Activated CD8-positive, alpha-beta T cell treated with anti-CD3 and anti-CD28 coated beads, Interleukin-2, amount 10 ng/mL, durations not matched to agents 7 days and 5 days (primary cell): ENCODE measurements at places on chromosomes 2 and 18. TPM values are rescaled to one million over a fixed set of nuclear protein-coding genes. Genes with fewer than 3 reads are reported as not detected.

DNA sequence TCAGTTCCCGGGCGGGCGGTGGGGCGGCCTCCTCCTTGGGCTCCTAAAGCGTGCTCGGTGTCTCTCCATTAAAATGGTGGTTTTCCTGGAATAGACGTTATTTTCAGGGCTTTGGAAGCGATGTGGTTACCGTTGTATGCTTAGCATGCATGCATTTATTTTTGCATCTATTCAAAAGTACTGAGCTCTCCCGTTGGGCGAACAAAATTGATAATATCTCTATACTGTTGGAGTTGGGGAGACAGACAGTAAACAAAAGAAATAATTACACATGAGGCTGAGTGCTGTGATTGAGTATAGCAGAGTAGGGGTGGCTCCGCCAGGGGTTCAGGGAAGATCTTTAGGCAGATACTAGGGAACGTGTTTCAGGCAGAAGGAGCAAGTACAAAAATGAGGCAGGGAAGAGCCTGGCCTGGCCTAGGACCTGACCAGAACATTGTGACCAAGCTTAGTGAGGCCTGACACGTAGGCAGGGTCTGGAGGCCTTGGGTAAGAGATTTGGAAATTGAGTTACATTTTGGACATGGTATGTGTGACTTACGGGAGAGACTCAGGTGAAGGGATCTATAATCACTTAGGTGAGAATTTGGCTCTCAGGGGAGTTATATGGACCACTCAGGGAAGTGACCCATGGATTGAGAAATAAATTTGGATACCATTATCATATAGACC, 674 bp downstream of the NCAPH start:
- no peak for DNase-seq
- H3K27ac ChIP-seq, result peak overlapping the region; percentile 85
- peak overlapping the region; percentile 92 for H3K4me3 ChIP-seq
- peaks cover 42% of the 10 kb centered on the region for H3K36me3 ChIP-seq
- H3K27me3 ChIP-seq, result no peaks in the 10 kb centered on the region

DNA sequence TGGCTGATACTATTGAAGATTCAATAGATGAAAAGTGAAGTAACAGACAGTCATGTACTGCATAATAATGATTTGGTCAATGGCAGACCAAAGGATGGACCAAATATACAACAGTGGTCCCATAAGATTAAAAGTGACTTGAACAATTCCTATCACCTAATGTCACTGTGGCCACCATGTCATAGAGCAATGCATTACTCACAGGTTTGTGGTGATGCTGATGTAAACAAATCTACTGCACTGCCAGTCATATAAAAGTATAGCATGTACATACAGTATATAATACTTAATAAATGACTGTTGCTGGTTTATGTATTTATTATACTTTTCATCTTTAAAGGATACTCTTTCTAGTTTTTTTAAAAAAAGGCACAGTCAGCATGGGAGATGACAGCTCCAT, 99.9 kb downstream of the USP34 start:
- no peak for DNase-seq
- no peaks in the 10 kb centered on the region for H3K27me3 ChIP-seq
- peaks cover 62% of the 10 kb centered on the region for H3K36me3 ChIP-seq
- no peak overlapping the region for H3K4me3 ChIP-seq
- H3K27ac ChIP-seq, result no peak overlapping the region

GRCh38 chr2:230650585-230651137, 62.0 kb upstream of the CAB39 start:
- H3K4me3 ChIP-seq, result no peak overlapping the region
- DNase-seq, result no peak
- peaks cover 31% of the 10 kb centered on the region for H3K36me3 ChIP-seq
- peaks cover 53% of the 10 kb centered on the region for H3K4me1 ChIP-seq
- H3K27ac ChIP-seq, result no peak overlapping the region

DNA sequence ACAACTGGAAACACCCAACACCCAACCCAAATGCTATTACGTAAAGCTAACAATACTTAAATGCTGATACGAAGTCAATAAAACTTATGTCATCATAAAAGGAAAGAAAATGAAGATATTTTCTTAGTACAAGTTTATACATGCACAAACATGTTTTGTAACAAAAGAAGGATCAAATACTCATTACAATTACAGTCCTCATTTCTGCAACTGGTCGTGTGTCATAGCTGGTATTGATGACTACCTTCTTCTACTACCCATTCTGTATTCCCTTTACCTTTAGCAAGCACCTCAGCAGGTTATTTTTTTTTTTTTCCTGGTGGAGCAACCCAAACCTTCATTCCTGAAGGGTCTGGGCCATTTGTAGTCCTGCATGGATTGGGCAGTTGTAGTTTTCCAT, 1298.5 kb downstream of the SUCLG1 start:
- H3K27ac ChIP-seq, result no peak overlapping the region
- no peaks in the 10 kb centered on the region for H3K27me3 ChIP-seq
- no peak overlapping the region for H3K4me3 ChIP-seq
- H3K4me1 ChIP-seq, result no peaks in the 10 kb centered on the region
- DNase-seq, result no peak
- H3K36me3 ChIP-seq, result no peaks in the 10 kb centered on the region

DNA sequence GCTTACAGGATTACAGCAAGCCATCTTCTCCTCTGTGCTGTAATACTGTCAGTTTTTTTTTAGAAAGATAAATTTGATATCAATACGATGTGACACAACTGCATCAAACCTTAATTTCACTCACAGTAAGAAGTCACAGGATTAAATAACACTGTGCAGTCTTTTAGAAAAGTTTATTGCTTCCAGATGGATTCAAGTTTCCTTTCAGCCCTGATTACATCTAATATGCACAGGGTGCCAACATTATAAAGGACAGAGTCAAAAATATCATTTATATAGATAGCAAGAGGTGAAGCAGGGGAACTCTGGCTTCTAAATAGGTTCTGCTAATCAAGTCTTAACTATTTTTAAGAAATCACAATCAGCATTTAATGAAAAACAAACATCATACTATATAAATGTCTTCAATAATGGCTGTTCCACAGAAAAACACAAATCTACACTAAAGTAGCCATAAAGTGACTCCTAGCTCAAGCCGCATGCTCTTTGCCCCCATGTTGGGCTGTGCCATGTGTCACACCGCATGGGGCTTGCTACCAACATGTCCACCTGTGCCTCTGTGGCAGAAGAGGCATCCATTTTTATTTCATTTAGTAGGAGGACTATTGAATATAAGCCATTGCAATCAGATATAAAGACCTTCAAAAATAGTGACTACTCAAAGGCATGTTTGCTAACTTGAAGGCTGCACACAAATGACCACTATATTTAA, 35.0 kb downstream of the CERKL start:
- no peaks in the 10 kb centered on the region for H3K4me1 ChIP-seq
- no peak overlapping the region for H3K4me3 ChIP-seq
- DNase-seq, result no peak
- H3K27me3 ChIP-seq, result peaks cover 14% of the 10 kb centered on the region

DNA sequence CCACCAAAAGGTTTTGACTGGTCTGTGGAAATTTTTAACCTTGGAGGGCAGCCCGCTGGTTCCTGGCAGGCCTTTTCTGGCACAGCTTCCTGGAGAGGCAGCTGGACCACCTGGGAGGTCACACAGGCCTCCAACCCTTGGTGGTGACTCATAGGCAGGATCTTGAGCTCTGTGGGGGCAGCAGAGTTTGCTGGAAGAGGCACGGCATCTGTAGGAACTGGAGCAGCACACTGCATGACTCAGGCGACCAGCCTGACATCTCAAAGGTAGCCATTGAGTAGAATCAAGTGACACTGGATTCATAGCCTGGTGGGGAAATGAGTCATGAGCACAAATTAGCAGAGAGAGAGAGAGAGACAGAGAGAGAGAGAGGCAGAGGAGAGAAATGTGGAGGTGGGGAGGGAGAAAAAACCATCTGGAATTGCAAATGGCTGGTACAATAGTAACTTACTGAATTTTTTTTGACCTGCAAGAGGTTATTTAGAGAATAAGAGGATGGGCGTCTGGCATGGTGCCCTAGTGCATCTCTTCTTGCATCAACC, 57.4 kb downstream of the TRPM8 start:
- H3K36me3 ChIP-seq, result no peaks in the 10 kb centered on the region
- H3K27me3 ChIP-seq, result peaks cover 11% of the 10 kb centered on the region
- peaks cover 24% of the 10 kb centered on the region for H3K4me1 ChIP-seq
- no peak for DNase-seq
- peak overlapping the region; percentile 2 for H3K27ac ChIP-seq

DNA sequence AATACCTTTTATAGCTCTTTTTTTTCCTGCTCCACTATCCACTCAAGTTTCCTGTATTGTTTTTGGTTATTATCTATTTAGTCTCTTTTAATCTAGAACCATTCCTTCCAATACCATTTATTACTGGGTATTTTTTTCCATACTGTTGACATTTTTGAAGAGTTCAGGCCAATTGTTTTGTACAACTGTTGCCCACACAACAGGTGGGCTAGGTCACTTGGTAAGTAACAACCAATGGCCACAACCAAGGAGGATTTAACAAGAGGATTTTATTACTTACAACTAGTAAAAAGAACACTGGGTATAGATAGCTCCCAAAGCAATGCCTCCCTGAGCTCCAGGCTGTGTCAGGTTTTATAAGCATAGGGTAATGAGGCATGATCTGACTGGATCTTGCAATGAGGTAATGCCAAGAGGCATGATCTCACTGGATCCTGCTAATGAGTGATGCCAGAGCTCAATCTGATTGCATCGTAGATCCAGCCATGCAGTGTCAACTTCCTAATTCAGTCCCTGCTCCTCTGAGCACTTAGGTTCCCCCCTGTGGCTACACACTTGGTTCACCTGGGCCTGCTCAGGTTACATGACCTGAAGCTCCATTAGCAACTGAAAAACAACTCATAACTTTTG, 7.1 kb upstream of the CEP68 start:
- no peak overlapping the region for H3K27ac ChIP-seq
- peaks cover 31% of the 10 kb centered on the region for H3K36me3 ChIP-seq
- no peak for DNase-seq
- H3K4me3 ChIP-seq, result no peak overlapping the region

The RFTN2 gene
- total RNA-seq, result not detected

The FER1L5 gene
- not detected for total RNA-seq
